Cardiac muscle cell (in vitro differentiated cells and primary cell): ENCODE measurements at places on chromosomes 1 and 21.

GRCh38 chr1:54376430-54377039, 29.7 kb downstream of the SSBP3 start:
- DNase-seq = no peak

DNA sequence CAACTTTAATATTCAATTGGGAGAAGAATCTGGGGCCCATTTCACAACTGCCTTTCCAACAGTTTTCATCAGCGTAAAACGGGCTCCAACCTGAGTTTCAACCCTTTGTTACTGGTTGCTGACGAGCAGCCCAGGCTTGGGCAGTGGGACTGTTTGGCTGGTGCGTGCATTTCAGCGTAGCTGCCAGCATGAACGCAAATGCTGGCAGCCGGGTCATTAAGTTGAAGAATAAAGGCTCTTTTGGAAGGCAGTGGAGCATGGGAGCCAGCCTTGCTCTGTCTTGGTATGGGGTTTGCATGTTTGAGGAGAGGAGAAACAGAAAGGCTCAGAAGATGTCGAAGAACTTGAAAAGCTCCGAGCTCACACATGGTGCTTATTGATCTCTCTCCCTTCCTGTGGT, 40.7 kb downstream of the WDR3 start:
- DNase-seq = no peak

DNA sequence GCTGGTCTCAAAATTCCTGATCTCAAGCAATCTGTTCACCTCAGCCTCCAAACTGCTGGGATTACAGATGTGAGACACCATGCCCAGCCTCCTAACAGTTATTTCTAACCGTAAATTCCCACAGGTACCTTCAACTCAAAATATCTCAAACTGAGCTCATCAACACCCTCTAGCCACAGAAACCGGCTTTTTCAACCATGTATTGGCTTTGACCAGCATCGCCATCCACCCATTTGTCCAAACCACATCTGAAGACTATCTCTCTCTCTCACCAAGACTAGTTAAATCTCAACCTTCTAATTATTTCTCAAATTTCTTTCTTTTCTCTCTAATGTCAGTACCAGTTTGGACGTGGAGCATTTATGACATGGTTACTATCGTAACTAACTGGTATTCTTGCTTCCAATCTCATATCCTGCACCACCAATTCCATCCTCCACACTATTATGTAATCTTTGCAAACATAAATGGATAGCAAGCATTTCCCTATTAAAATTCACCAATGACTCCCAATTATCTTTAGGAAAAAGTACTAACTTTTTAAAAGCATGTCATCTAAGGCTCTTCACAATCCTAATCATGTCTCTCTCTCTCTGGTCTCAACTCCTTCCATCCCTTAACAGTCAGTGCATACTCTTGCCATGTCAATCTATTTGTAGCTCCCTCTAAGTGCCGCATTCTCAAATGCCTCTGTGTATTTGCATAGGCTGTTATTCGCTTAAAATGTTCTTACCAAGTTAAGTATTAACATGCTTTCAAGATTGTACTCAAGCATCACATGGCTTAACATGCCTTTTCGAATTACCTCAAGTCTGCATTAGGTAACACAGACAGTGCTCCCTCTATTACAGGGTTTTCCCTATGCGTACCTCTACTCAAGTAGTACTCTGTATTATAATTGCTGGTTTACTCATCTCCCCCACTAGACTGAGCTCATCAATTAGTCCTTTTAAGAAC, 18.1 kb downstream of the RSBN1 start:
- DNase-seq = peak; percentile 1

DNA sequence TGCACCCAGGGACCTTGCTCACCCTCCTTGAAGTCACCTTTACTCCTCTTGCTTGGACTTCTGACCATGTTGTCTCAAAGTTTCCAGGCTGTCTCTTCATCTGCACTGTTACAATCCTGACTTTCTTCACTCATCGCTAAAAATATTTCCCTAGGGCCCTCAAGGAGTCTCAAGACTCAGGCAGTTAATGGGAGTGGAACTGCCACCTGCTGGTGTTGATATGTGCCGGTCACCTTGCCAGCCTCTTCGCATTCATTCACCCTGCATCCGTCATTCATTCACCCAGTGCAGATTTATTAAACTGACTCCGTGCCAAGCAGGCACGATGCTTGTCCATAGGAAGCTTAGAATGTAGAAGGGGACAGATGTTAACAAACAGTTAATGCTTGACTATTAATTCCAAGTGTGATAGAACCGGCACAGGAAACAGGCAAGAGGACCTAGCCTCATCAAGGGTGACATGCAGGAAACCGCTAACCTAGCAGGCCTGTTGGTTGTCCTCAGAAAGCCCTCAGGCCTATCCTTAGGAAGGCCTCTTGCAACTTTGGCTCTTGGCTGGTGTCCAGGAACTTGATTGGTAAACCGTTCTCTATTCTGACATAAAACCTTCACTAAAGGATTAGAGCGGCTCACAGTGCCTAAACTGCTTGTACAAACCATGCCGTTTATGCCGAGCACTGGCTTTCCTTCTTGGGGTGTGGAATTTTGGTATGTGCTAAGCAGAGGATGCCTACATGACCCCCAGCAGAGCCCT, 342.2 kb downstream of the CAMTA1 start:
- DNase-seq = peak; percentile 14

DNA sequence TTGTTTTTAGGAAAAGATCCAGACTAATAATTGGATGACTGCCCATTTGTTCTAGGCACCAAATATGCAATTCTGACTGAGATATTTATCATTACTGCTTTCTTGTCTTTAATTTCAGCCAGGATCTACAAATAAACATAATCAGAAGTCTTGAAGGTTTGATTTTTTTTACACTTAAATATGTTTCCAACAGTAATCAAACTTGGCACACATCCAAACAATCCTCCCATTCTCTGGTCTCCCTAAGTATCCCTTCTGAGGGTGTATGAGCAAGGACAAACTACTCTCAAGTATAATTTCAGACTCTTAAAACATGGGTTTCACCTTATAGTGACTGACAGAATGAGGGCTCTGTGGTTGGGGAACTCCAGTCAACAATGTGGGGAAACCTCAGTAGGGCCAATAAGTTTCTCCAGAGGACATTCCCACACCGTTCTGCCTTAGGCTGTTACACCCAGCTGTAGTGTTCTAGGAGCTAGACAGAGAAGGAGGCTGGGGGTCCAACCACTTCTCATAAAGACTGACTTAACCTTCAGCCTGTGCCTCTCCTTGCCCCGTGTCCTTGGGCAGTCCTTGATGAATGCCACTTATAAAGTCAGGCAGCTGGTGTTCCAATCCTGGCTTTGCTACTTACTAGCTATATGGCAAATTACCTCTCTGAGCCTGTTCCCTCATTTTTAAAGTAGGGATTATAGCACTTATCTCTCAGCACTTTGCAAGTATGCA, 1.5 kb upstream of the PALMD start:
- DNase-seq = no peak

DNA sequence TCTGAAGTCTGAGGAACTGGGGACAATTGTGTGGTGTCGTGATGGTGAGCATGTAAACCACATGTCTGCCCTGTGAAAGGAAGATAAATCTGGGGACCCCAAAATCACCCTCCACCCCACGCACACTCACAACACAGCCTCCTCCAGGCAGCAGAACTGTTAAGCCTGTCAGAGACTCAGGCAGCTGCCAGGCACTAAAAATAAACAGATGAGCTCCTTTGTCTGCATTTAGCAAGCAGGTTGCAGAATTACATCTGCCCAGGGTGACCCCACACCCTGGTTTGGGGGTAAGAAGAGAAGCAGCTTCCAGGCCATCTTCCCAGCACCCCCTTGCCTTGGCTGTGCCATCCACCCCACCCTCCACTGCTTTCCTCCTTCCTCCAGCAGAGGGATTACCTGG, 119.1 kb upstream of the RUNX3 start:
- DNase-seq = no peak

GRCh38 chr1:189550498-189550897, 927.2 kb downstream of the BRINP3 start:
- no peak for DNase-seq

DNA sequence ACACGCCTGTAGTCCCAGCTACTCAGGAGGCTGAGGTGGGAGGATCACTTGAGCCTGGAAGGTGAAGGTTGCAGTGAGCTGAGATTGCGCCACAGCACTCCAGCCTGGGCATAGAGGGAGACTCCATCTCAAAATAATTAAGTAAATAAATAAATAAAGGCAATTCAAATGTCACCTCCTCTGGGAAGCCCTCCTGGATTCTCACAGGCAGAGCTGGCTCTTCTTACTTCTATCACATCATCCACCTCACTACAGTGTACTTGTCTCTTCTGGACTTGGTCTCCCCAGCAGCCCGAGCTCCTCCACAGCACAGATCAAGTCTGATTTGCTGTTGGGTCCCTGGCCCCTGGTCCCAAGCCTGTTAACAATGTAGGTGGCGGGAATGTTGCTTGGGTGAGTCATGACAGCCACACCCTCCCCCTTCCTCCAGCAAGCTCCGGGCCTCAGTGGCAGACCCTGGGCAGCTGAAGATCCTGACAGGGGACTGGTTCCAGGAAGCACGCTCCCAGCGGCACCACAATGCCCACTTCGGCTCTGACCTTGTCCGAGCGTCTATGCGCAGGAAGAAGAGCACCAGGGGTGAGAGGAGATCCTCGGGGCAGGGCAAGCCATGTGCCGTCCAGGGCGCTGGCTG, 5.3 kb downstream of the SYTL1 start:
- DNase-seq = no peak

- DNase-seq = no peak
Measured at GRCh38 chr1:95604771-95605170, 370.8 kb downstream of the RWDD3 start.

- DNase-seq = no peak
Measured at GRCh38 chr1:235023711-235024439, 104.8 kb downstream of the TOMM20 start.

GRCh38 chr1:10400013-10400412, 1.1 kb downstream of the PGD start:
- no peak for DNase-seq

DNA sequence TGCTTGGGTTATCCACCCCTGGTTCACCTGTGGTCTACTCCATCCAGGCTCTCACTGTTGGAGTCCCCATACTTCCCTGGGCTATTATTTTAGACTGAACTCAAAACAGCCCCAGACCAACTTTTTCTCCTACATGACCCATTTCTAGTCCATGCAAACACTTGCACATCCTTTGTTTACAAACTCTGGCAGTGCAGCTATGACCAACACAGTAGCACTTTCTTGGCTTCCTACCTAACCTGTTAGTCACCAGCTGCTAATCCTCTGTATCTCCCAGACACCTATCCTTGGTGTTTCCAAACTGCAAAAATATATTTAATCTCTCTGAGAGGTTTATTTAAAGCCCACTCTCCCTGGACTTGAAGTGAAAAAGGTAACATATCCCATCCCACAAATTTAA, 90.8 kb downstream of the DDAH1 start:
- DNase-seq = peak; percentile 54

- DNase-seq = no peak
Measured at GRCh38 chr1:155008015-155008941, 5.7 kb downstream of the ZBTB7B start.

DNA sequence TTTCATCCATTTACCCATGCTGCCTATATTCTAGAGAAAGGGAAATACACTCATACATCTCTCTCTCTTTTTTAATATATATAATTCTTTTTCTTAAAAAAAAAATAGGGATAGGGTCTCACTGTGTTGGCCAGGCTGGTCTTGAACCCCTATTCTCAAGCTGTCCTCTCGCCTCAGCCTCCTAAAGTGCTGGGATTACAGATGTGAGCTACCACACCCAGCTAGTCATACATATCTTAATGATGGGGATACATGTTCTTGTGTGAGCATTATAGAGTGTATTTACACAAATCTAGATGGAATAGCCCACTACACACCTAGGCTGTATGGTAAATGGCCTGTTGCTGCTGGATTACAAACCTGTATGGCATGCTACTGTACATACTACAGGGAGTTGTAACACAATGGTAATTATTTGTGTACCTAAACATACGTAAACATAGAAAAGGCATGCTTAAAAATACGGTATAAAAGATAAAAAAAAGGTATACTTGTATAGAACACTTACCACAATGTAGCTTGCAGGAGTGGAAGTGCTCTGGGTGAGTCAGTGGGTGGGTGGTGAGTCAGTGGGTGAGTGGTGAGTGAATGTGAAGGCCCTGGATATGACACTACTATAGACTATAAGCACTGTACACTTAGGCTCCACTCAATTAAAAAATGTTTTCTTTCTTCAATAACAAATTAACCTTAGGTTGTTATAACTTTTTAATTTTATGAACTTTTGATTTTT, 72.9 kb downstream of the IVNS1ABP start:
- no peak for DNase-seq

GRCh38 chr1:230878591-230878990, 10.3 kb upstream of the C1orf198 start:
- DNase-seq = peak; percentile 59

DNA sequence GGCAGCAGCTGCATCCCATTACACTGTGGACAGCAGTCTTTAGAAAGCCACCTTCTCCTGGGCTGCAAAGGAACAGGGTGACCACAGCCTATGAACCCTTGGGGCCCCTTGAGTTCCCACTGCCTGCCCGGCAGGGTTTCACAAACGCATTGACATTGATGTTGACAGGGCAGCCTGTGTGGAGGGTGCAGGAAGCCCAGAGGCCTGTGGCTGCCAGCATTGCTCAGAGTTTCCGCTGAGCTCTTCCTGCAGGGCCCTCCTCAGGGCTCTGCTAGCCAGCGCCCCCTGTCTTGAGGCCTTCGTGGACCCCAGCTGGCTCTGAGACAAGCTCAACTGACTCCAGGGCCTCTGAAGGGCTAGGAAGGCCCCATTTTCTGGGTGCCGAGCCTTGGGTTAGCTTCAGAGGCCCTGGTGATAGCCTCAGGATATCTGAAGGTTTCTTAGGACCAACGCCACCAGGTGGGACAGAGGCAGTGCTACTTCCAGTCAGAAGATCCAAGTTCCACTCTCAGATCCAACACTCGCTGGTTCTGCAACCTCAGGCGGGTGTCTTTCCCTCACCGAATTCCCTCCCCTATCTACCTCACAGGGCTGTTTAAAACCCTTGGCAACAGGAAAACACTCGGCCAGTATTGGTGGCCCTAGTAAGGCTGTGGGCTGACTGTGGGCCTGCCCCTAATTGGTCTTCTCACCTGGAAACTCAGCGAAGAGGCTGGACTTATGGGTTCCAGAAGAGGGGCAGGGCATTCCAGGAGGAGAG, 27.2 kb upstream of the EPS8L3 start:
- DNase-seq = peak; percentile 79

GRCh38 chr1:217569021-217569420, 61.9 kb downstream of the GPATCH2 start:
- no peak for DNase-seq

DNA sequence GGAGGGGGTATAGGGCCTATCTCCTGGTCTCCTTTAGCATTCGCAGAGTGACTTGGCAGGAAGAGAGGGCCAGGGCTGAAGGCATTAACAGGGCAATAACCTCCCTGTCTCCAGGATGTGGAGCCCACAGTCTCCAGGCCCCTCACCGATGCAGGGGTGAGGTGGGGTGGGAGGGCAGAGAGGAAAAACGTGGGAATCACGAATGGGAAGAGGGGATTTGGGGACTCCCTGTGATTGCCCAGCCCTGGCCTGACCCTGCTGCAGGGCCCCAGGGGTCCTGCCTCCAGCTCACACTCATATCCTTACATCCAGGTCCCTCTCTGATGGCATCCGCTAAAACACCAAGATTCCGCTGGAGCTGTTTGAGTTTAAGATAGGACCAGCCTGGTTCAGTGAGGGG, 14.6 kb downstream of the TFAP2E start:
- no peak for DNase-seq

- no peak for DNase-seq
Measured at GRCh38 chr1:26327956-26328362, 10.2 kb downstream of the CD52 start.

- no peak for DNase-seq
Measured at GRCh38 chr1:81756872-81757271, 43.9 kb upstream of the ADGRL2 start.
